ENCODE measurements at places on chromosomes 1 and 21.

GRCh38 chr21:33815143-33815707 lies 100.4 kb downstream of the ATP5PO start:
- DNase-seq, result no peak

GRCh38 chr1:1665815-1666251 lies 7.0 kb upstream of the CDK11B start:
- DNase-seq, result no peak

DNA sequence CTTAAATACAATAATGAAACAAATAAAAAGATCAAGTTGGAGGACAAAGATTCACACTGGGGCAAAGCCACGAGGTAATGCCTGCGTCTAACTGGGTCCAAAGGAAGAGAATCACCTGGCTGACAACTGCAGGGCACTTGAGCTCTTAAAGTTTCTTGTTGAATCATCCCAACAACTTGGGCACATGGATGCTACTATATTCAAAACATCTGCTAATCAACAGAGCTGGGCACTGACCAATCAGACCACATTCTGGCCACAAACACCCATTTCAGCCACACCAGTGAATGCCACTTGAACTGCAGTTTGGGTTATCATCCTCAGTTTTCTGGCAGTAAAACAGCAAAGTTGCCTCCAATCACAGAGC lies 51.0 kb downstream of the ABCA4 start:
- no peak for DNase-seq

DNA sequence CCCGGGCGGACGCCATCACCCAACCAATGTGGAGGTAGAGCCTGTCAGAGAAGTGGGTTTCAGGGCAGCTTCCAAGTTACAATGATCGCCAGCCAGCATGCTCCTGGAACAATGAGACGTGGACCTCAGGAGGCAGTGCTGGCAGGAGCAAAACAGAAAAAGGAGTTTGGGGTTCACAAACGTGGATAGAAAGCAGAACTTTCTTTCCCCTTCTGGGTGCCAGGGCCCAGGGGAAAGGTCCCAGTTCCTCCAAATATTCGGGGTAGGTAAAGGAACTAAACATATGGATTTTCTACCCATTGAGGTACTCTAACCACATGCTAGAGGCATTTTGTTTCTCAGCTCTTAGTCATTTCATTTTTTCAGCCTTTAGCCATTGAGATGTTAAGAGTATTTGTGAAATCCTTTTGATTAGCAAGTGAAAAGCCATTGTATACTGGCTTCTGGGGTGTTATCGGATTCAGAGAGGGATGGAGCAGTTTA lies 488.4 kb upstream of the ADGRL2 start:
- DNase-seq, result no peak

DNA sequence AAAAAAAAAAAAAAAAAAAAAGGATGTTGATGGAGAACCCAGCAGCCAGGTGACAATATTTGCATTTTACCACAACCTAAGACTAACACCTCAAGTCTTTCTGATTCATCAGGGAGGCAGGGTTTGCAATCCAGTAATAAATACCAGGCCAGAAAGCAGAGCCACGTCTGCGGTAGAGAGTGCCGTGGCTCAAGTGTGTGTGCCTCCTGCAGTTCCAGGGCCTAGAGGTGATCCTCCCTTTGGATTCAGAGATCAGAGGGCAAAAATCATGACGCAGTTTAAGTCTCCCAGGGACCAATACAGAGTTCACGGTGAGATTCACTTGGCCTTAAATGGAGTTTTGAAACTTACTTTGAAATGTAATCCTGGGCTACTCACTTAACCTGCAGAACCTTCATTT lies 34.9 kb downstream of the TMCO4 start:
- DNase-seq, result peak; percentile 22

DNA sequence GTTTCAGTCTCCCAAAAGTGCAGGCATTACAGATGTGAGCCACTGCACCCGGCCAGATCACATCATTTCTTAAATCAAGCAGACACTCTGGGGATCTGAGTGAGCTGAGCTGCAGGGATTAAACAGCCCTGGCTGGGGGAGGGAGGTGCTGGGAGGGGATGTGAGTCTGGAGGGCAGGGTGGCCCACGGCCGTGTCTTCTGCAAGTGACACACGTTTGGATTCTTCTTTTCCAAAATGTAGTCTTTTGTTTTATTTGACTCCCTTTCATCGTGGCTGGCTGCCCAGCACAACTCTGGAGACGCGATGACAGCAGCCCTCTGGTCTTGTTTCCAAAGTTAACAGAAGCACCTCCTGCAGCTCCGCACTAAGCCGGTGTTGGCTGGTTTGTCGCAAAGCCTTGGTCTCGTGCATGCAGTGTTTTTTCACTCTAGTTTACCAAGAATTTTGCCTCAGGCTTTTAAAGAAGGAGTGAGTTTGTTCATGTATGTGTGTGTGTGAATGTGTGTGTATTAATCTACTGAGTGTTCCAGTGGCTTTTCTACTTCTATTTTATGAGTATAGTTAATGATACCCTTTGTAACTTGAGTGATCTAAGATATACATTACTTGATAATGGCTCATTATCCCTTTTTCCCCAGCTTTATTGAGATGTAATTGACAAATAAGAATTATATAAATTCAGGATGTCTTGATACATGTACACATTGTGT lies 2.8 kb upstream of the KRTAP10-5 start:
- no peak for DNase-seq

DNA sequence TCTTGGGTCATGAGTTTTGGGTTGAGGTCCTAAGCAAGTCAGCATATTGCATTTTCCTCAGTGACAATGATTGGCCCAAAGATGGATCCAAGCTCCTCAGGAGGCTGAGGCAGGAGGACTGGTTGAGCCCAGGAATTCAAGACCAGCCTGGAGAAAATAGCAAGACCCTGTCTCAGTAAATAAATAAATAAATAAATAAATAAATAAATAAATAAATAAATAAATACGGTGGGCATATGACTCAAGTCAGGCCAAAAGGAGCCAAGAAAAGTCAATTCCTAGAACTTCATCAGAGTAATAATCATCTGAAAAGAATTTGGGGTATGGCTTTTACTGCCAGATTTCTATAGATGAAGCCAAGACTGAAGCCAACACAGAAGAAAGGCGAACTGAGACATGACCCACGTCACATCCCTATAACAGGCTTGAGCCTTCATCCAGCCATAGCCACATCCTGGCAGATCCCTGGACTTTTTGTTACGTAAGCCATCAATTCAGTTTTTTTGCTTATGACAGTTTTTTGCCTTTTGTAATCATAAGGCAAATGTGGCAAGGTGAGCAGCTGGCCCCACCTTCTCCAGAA lies 88.5 kb upstream of the NFASC start:
- no peak for DNase-seq

DNA sequence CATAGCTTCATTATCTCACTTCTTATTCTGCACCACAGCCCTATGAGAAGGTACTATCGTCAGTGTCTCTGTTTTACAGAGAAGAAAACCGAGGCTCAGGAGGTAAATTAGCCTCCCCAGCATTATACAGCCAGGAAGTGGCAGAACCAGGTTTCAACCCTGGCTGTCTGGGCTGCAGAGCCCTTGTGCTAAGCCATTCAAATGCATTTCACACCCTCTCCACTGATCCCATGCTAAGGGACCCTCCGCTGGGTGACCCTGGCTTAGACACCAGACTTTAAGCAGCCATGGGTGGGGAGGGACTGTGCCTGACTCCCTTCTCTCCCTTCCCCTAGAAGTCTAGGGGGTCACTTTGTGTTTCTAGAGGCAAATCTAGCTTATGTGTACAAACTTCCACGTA lies 87.5 kb downstream of the RRAGC start:
- no peak for DNase-seq

DNA sequence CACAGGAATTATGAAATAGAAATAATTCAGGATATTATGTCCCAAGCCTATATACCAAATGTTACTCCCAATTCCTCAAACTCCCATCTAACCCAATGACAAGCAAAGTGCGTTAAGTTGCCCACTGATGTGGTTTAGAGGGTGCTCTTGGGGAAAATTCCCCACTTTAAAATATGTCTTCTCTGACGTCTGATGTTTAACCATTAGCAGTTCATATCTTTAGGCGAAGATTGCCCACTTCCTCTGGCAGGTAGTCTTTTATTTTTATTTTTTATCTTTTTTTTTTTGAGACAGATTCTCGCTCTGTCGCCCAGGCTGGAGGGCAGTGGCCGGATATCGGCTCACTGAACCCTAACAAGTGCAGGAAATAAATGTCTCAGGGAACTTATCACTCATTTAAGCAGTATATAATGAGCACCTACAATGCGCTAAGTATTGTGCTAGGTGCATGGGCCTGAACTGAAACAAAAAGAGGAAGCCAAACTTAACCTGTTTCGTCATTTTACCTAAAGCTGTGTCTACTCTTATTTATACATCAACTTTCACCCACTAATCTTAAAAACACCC lies 1.3 kb upstream of the LYST start:
- no peak for DNase-seq

- DNase-seq, result no peak
Observed at GRCh38 chr1:182281541-182281940, 110.0 kb downstream of the GLUL start.

GRCh38 chr21:21000591-21001175 lies 2.5 kb downstream of the NCAM2 start:
- DNase-seq, result no peak
